ENCODE measurements at places on chromosomes 16 and 17.

DNA sequence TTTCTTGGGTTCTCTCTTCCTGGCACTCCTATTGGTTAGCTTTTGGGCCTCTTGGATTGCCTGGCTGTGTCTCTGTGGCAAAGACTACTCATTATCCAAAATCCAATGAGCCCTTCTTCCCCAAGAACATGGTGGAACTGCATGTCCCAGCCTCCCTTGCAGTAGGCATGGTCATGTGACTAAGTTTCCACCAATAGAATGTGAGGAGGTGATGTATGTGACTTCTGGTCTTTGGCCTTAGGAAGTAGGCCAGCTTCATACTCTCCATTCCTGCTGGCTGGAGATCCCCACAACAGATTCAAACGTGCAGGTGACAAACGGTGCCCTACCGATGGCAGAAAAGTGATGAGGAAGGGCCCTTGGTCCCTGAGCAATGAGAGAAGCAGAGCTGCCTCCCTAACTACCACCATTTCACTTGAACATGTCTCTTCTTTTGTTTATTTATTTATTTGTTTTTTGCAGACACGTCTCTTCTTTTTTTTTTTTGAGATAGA, 17.3 kb upstream of the SPN start:
- peak; percentile 11 for DNase-seq

DNA sequence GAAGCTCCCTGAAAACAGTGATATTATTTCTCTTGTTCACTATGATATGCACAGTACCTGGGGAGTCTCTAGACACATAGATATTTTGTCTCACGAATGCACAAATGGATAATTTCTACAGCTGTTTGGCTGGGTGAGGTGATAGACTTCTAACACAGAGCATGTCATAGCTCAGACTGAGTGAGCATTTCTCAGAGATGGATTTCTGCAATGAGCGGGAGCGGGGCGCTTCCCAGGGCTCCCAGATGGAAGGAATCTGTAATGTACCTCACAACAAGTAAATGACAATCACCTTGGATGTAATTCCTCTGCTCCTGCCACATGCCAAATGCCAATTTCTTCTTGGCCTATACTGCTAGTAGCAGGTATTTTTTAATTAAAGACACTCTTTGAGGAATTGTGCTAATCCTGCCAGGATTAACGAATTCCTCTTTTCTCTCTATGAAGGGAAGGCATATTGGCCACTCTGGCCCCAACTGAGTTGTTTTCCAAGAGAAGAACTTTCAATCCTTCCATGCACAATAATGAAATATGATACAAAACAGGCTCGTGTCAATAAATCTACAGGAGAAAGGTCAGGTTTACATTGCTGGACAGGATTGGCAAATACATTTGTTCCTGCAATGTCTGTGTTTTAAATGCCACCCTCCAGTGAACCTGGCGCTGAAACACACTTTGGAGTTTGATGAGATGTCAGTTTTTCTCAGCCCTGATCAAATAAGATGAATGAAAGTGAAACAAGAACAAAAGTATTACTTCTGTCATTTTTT, 185.3 kb downstream of the CBLN1 start:
- DNase-seq = no peak

- no peak for DNase-seq
Observed at GRCh38 chr17:41486809-41487530, 2.7 kb downstream of the KRT36 start.

GRCh38 chr17:74244548-74244947, 29.5 kb upstream of the DNAI2 start:
- no peak for DNase-seq

GRCh38 chr16:1134776-1135458, 18.0 kb upstream of the CACNA1H start:
- no peak for DNase-seq

DNA sequence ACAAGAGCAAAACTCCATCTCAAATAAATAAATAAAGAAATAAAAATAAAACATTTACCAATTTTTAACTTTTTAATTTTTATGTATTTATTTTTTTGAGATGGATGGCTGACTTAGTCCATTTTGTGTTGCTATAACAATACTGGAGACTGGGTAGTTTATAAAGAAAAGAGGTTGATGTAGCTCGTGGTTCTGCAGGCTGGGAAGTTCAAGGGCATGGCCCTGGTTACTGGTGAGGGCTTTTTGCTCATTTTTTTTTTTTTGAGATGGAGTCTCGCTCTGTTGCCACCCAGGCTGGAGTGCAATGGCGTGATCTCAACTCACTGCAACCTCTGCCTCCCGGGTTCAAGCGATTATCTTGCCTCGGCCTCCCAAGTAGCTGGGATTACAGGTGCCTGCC, 14.2 kb upstream of the FOXK2 start:
- no peak for DNase-seq

GRCh38 chr16:52578829-52579498, 32.0 kb upstream of the TOX3 start:
- no peak for DNase-seq

DNA sequence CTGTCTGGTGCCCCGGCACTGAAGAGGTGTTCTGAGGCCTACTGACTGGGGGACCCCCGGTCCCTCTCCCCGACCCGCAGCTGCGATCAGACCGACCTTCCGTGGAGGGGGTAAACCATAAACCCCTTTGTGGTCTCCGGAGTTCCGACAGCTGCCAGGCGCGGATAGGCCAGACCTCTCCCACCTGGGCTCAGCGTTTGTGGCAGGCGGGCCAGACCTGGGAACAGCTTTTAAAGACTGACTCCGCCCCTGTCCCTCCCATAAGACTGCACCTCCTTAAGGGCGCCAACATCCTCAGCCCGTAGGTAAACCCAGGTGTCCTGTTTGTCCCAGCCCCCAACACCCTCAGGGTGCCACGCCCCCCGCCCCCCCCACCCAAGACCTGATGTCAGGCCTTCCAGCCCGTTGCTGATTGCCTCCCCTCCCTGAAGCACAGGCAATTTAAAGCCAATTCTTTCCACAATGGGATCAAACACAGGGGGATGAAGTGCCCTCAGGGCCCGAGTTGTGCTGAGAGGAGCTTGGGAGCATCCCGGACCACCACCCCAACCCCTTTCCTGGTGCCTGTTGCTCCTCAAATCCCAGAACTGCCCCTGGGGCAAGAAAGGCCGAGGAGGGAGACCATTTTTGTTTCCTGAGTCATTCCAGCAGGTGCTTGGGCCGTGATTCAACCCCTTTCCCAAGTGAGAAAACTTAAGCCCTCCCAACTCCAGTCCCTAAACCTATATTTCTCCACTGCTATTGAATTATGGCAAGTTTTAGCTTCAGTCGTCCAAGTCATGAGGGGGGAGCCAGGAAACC, at the start of gene SOX15:
Gene SOX15 (minus strand): TSS at position 204 of the 801 bp plus-strand sequence. CDS start 418 bp downstream, outside the sequence.
- DNase-seq = no peak

DNA sequence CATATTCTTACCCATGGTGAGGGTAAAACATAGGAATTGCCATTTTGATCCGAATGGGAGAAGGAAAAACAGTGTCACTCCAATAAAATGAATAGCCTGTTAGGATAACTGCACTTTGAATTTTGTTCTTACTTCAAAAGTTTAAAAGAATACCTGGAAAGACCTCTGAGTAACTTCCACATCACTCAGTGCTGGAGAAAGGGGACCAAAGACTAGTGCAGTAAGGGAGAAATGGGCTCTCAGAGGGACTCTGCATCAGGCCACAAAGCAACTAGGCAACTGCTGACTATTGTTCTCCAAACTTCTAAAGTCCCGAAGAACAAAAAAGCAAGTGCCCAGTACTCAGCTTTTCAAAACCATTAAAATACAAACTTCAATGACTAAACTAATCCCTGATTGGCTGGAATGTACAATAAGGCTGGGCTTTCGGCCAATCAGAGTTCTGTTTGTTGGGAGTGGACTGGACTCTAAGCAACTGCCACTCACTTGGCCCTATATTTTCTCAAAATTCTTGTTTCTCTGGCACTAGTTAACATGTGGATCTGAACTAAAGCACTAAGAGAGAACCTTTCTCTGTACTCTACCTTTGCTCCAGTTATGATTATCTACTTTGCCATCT, 6.2 kb downstream of the DNAJC7 start:
- peak; percentile 20 for DNase-seq

DNA sequence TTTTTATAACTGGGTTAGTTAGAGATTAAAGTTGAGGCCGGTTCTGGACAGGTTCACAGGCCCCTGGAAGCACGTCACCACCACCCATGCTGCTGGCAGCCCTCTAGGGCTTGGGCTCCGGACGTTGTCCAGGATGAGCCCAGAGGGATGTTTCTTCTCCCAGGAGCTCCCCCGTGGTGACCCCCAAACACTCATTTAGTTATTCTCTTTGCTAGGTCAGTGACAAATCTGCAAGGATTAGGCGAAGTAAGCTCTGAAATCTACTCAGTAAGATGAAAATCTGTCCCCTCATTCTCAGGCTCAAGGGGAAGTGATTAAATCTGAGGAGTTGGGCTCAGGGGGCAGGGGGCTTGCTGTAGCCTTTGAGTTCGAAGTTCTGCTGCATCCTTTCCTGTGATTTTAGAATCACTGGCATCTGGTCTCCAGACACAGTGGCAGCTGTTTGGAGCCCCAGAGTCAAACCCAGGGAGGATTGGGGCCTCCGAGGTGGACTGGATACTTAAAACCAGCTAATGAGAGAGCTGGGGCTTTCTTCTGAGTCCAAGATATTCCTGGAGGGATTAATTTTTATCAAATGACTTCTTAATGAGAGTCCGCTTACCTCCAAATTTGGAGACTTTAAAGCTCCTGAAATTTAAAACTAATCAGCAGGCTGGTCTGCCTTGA, 49.2 kb upstream of the HS3ST2 start:
- no peak for DNase-seq

DNA sequence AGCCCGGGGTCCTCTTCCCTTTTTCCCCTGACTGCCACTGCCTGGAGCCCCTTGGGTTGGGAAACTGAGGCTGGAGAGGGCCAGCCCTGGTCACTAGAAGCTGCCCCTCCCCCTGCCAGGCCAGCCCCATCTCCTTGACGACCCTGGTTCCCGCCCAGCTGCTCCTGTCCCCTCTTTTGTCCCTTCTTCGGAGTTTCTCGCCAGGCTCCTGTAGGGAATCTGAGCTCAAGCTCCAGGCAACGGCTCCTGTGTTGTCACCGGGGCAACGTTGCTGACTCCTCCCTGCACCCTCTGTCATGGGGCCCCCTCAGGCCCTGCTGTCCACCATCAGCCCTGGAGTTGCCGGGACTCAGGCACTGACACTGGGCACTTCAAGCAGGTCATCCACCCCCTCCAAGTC, 5.7 kb downstream of the LLGL1 start:
- no peak for DNase-seq

GRCh38 chr17:17975436-17975835, 2.8 kb downstream of the DRC3 start:
- DNase-seq = no peak

GRCh38 chr16:57038166-57038565, 48.8 kb downstream of the NLRC5 start:
- peak; percentile 59 for DNase-seq

DNA sequence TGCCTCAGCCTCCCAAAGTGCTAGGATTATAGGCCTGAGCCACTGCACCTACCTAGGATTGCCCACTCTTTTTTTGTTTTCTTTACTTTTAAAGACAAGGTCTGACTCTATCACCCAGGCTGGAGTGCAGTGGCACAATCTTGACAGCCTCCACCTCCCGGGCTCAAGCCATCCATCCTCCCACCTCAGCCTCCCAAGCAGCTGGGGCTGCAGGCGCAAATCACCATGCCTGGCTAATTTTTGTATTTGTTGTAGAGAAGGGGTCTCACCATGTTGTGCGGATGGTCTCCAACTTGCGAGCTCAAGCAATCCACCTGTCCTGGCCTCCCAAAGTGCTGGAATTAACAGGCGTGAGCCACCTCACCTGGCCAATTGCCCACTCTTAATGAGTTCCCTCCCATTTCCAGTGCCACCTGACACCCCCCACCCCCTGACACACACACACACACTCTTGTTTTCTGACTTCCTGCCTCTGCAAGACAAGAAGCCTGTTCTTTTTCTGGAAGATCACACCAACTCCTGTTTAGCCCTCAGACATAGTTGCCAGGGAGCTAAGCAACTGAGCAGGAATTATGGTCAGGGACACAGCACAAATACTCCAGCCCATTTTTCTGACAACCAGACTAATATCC, 2.6 kb downstream of the OVCA2 start:
- no peak for DNase-seq

DNA sequence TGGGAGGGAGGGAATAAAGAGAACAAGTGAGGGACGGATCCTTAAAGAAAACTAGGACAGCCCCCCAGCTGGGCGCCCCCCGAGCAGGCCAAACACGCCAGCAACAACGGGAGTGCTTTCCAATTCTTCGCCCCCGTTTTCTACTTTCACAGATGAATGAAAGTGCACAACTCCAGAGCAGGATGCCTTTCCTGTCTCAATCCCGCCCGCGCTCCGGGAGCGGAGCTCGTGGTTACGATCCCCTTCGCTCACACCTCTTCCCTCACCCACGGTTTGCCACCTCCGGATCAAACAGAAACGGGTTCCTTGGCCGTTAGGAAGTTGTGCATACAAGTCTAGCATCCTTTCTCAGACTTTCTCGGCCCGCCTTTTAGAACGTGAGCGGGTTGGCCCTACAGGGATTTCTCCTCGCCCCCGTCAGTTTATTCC, 680 bp downstream of the SKA2 start:
- no peak for DNase-seq

DNA sequence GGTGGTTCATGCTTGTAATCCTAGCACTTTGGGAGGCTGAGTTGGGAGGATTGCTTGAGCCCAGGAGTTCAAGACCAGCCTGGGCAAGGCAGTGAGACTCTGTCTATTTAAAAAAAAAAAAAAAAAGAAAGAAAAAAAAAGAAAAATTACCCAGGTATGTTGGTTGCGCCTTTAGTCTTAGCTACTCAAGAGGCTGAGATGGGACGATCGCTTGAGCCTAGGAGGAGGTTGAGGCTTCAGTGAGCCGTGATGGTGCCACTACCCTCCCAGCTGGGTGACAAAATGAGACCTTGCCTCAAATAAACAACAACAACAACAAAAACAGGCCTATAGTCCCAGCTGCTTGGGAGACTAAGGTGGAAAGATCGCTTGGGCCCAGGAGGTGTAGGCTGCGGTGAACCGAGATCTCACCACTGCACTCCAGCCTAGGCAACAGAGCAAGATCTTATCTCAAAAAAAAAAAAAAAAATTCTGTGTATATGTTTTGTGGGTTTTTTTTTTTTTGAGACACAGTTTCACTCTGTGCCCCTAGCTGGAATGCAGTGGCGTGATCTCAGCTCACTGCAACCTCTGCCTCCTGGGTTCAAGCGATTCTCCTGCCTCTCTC, 12.5 kb upstream of the ANKRD40CL start:
- DNase-seq = no peak

DNA sequence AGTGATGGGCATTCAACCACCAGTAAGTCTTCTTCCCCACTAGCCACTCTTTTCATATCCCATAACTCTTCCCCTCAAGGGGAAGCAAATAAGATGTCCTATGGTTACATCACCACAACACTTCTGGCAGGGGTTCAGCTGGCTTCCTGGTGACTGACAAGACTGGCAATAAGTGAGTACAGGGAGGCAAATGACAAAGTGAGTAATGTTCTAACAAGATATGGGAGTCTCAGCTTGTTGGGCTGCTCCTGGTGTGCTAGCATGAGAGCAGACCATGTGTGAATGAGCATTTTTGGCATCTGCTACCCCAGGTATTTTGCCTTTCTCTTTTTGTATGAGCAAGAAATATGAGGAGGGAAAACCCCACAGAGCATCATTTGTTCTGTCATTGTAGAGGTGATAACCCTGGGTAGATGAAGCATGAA, 9.9 kb downstream of the TMIGD1 start:
- DNase-seq = peak; percentile 74

Measured in fibroblast of skin of scalp (primary cell).